ENCODE measurements at places on chromosomes 3 and 15.

DNA sequence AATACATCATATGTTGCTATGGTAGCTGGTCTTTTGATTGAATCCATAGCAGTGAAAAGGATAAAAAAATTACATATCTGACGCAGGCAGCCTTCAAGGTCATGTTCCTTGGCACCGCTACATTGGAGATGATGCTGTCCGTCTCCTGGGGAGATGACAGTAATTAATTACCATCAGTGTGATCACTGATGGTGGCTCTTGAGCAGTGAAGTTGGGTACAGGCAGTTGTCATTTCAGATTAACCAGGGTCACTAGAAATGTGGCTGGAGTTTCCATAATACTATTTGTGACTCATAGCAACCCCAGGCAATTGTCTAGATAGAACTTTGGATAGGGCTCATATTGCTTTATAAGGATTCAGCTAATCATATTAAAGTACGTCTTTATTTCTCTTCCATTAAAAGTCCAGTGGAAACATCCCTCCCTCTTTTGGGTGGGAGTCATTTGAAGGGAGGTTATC, 136.3 kb downstream of the THSD4 start:
- DNase-seq: no peak

GRCh38 chr3:122986693-122987179, 40.8 kb downstream of the SEMA5B start:
- DNase-seq: no peak

DNA sequence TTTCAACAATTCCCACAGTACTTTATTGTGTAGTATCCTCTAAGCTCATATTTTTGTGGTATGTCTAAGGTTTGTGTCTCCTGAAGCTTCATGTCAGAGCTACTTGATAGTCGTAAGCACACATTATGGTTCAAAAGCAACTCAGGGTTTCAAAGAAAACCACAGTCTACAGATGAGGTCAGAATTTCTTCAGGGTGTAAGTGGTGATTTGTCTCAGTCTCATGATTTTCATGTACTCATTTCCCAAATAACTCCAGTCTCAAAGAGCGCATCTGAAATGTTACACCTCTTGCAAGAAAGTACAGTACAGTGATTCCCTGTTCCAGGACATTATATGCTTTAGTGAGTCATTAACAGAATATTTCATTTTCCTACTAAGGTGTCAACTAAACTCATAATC, 47.5 kb upstream of the SSR3 start:
- DNase-seq: no peak

DNA sequence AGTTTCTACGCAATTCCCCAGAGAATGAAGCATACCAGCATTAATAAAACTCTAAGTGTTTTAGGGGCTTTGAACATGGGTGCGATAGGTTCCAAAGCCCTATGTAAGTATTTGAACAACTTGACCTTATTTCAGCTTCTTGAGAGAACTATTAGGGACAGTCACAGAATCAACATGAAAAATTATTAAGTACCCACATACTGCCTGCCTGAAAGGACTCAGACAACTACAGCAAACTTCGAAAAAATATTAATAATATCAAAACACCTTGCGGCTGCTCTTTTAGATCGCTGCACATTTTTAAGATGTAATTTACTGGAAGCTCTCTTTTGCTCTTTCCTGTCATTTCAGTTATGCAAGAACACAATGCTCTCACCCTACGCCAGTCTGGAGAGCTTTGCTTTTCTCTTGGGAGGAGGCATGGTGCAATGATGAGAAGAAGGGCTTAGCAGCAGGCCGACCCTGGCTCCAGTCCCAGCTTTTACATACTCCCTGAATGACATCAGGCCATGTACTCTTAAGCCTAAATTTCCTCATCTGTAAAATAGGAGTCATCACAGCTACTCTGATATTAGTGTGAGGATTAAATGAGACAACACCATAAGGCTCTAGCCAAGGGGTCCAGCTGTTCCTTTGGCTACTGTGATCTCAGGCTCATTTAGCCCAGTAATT, 640.7 kb downstream of the FHIT start:
- no peak for DNase-seq

GRCh38 chr15:69939513-69940440, 157.9 kb downstream of the TLE3 start:
- DNase-seq: no peak

DNA sequence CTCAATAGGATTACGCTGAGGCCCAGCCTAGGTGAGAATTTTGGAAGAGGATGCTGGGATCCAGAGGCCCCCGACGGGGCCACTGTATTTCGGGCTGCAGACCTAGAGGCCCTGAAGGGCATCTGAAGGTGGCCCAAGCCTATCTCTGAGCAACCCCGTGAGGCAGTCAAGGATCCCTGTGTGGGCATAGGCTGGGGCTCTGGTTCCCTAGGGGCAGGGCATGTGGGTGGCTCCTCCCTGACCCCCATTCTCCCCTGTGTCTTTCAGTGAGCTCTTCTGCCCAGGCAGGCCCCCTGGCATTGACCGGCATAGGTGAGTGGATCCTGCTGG, 216.0 kb downstream of the SNRPN start:
- no peak for DNase-seq

DNA sequence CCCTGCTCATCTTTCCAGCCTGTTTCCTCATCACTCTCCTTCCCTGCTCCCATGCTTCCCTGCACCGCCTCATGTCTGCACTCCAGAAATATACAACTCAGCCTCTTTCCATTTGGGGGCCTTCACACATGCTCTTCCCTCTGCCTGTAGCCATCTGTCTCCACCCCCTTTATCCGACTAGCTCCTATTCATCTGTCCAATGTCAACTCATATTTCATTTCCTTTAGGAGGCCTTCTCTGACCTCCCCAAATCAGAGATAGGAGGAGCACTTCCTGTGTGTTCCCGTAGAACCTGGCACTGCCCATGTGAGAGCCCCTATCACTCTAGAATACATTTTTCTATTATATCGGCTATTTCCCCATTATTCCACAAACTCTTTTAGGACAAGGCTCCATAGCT, 10.6 kb downstream of the ATP8B4 start:
- no peak for DNase-seq

- DNase-seq: no peak
Observed at GRCh38 chr3:151750678-151751077, 17.0 kb downstream of the AADACL2 start.

DNA sequence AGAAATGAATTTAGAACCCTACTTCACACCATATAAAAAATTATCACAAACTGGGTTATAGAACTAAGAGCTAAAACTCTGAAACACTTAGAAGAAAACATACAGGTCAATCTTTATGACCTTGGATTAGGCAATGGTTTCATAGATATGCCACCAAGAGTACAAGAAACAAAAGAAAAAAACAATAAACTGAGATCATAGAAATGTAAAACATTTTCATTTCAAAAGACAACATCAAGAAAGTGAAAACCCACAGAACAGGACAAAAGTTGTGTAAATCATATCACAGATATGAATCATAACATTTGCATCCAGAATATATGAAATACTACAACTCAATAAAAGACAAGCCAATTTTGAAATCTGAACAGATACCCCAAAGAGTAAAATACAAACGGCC, 72.4 kb downstream of the TBL1XR1 start:
- DNase-seq: no peak

GRCh38 chr3:43707998-43708397, 17.3 kb downstream of the ABHD5 start:
- peak; percentile 66 for DNase-seq

GRCh38 chr3:16509721-16510619, 3.5 kb downstream of the RFTN1 start:
- no peak for DNase-seq

DNA sequence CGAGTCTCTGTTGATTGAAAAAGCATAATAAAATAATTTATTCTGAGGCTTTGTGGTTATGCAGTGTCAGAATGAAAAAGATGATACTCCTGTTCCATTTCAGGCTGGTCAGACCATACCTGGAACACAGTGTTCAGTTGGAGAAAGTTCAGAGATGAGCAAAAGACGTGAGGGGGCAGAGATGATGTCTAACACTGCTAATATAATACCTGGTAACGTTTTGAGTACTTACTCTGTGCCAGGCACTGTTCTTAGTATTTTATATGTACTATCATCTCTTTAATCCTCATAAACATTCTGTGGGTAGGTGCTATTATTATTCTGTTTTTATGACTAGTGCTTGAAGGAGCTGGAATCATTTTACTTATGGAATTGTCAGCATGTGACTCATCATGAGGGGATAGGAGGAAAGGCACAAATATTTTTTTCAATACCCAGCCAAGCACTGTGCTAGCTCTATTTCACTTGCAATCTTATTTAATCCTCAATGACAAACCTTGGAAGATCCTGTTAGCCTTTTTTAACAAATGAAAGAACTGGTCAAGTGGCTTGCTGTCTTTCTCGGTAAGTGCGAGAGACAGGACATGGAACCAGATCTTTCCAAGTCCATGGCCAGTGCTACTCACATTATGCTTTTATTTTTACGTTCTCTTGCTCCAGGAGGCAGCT, 31.8 kb downstream of the IQGAP1 start:
- DNase-seq: peak; percentile 63

DNA sequence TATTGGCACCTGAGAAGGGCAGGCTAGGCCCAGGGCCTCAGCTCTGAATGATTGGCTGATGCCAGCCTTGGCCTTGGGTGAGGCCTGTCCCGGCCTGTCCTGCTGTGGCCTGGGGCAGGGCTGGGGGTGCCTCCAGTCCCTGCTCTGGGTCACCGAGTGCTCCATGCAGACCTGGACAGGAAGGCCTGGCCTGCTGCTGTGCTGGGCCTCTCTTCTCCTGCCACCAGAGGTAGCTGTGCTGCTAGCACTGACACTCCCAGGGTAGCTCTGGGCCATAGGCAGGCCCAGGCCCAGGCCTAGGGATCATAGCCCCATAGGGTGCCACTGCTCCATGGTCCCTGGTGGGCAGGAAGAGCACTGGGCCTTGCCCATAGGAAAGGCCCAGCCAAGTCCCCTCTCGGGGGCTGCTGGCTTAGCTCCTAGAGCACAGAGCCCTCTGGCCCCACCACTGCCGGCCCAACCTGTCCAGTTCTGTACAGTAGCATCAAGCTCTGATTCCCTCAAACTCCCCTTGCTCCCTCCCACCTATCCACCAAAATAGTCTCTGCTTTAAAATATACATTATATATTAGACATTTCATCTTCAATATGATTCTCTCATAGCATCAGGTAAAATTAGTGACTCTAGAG, 18.2 kb downstream of the ABTB1 start:
- no peak for DNase-seq

DNA sequence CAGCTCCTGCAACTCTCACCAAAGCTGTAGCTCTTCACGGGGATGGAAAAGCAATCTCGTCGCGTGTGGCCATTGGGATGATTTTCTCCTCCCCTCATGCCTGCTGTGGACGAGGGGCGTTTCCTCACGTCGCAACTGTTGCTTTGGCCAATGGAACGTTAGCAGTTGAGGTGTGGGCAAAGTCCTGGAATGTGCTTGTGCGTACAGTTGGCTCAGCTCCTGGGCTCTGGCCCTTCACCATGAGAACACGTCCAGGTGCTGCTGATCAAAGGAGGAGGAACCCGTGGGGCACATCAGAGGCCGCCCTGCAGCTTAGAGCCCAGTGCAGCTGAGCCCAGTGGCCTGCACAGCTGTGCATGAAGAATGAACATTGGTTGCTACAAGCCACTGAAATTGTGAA, 186.1 kb downstream of the TJP1 start:
- no peak for DNase-seq

- DNase-seq: no peak
Observed at GRCh38 chr3:146884721-146885120, 279.6 kb upstream of the PLSCR5 start.

GRCh38 chr3:173711619-173712018, 314.1 kb downstream of the NLGN1 start:
- no peak for DNase-seq

DNA sequence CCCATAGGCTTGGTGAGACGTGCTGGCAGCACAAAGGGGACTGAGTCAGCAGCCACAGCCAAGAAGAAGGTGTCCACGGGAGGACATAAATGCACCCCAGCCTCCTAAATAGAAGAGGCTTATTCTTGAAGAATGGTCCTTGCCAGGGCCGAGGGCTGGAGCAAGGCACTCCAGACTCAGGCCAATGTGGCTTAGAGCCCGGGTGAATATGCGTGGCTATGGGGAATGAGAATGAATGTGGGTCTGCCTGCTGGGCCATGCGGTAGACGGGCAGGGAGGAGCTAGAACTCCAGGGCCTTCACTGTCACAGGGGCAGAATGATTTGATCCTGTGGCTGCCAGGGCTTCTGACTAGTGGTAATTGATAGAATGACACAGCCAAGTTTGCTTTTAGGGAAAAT, 34.0 kb downstream of the DHX30 start:
- no peak for DNase-seq

- DNase-seq: no peak
Observed at GRCh38 chr3:176968631-176969030, 228.7 kb downstream of the TBL1XR1 start.

GRCh38 chr15:52133510-52134220, 21.1 kb upstream of the BCL2L10 start:
- DNase-seq: no peak
